ENCODE measurements at places on chromosomes 2 and 18.

GRCh38 chr2:166573391-166573790 is 79.3 kb upstream of the SCN7A start:
- no peak for DNase-seq

DNA sequence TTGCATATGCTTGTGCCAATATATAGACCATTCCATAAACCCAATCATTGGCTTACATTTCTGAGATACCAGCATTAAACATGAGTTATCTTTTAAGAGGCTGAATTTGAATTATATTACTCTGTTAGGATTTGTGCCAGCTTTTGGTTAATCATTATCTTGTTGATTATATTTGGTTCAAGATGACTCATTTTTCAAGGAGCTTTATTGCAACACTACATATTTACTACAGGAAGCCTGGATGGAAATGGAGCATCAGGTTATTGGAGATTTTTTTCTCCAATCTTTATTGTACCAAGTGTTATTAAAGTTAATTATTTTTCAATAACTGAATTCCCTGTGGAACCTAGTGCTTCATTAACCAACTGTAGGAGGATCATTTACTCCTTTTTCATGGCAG is 26.4 kb downstream of the EML4 start:
- DNase-seq, result no peak

- DNase-seq, result no peak
Observed at GRCh38 chr2:239371726-239372686, 28.8 kb downstream of the HDAC4 start.

DNA sequence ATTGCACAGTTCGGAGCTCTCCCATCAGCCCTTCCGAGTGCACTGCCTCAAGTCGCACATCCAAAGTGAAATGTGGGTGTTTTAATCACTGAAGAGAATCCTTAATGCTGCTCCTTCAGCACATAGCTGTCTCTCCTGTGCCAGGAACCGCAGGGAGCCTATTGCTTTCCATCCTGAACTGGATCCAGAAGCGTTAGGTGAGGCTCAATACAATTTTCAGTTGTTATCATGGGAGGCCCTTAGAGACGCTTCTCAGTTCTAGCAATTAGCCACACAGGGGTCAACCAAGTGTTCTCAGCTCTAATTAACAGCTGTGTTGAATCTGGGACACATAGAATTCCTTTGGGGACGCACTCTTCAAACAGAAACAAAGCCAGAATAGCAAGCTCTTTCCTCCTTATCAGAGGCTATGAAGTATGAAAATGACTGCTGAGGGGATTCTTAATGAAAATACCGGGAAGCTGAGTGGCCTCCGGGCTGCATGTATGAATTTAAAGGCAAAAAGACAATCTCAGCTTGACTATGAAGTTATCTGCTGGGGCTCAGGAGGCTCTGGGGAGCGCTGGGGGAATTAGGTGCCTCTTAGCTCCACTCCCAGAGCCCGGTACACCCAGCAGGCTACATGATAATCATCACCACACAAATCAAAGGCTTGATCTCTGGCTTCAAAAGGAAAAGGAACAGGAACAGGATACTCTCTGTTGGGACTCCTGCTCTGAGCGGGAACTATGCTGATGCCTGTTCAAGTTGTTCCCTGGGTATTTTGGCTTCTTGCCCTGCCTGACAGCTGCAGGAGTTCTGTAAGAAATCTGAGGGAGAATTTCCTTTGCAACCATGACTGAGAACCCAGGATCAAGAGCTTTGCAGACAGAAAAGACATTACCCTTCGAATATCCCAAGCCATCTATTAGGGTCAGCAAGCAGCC is 55.4 kb upstream of the NCOA1 start:
- no peak for DNase-seq

- DNase-seq, result no peak
Observed at GRCh38 chr2:149568138-149568537, 19.4 kb downstream of the MMADHC start.

GRCh38 chr2:231680285-231680991 is 27.9 kb upstream of the PTMA start:
- DNase-seq, result no peak

DNA sequence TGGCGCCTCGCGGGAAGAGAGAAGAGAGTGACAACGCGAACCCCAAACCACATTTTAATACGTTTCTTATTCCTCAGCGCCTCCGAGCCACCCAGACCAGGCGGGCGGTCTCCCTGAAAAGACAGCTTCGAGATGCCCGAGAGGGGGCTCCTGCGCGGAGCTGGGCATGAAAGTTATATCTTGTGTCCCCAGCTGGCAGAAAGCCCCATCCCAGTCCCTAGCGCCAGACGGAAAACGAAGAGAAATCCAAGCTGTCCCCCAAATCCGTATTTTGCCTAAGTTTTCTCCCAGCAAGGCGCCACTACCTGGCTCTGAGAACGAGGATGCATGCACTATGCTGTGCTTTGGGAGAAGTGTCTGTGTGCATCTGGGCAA is 797 bp downstream of the NXPH2 start:
- DNase-seq, result no peak

DNA sequence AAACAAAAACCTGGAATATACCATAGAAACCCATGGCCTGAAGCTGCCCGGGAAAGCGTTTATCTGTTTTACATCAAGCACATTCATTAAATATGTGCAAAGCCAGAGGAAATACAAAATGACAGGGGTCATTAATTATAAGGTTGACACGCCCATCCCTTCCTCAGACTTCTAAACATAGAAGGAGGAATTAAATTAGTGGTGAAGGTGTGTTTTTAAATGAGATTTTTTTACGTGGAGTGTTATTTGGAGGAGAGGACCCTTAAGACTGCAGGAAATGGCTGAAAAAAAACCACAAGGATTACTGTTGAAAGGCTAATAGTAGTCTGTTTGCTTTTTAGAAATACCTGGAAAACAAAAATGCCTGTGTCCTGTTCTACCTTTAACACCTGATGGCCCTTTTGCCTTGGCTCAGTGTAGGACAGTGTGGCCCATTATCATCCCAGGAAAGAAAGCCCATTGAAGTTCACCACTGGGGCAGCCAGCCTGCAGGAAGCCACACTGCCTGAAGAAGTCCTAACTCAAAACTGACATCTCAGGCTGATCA is 123.2 kb downstream of the EPHA4 start:
- DNase-seq, result no peak

DNA sequence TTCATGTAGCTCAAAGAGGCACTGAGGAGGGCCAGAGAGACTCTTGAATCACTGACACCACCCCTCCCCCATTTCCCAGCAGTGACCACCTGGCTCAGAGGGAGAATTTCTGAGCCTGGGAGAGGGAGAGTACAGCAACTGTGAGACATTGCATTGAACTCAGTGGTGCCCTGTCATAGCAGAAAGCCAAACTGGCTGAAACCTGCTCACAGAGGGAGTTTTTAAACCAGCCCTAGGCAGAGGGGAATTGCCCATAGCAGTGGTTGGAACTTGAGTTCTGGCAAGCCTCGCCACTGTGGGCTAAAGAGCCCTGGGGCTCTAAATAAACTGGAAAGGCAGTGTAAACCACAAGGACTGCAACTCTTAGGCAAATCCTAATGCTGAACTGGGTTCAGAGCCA is 243.1 kb downstream of the ADCYAP1 start:
- no peak for DNase-seq

DNA sequence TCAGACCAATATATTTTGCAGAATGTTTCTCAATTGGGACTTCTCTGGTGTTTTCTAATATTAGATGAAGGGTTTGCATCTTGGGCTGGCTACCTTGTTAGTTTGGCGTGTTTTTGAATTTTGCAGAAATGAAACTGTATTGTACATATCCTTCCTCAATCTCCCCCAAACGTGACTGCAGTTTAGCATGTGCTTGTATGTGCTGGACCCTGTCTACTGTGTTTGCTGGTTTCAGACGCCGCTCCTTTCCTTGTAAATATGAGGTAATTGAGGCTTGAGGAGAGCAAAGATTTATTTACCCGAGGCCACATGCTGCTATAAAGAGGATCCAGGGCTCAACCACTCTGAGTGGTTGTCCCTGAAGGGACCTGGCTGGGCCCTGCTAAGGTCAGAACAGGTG is 57.2 kb downstream of the NGEF start:
- no peak for DNase-seq
